CD14-positive monocyte (primary cell): ENCODE measurements at places on chromosomes 16 and 17. TPM values are rescaled to one million over a fixed set of nuclear protein-coding genes. Genes with fewer than 3 reads are reported as not detected.

DNA sequence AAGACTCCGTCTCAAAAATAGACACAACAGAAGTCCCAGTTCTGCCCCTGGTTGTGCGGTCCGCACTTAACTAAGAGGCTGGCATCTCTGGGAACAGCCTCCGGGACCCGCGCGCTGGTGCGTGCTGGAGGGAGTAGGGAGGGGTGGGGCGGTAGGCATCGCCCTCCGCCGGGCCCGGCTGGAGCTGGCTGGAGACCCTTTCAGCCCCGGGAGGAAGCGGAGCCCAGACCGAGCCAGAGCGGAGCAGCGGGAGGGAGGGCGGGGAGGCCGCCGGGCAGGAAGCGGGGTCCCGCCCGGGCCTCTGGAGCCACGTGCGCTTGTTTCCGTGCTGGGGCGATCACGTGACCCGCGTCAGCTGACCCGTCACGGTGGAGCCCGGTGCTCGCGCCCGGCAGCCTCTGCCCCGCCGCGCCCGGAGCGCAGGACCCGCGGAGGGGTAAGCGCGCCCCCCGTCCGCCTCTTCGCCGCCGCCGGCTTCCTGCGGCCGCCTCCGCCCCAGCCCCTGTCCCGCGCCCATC is at the start of gene WDR81:
Gene WDR81 (plus strand): TSS at position 354 of the 518 bp plus-strand sequence. CDS start 256 bp downstream, outside the sequence.
- peak; percentile 84 for DNase-seq

DNA sequence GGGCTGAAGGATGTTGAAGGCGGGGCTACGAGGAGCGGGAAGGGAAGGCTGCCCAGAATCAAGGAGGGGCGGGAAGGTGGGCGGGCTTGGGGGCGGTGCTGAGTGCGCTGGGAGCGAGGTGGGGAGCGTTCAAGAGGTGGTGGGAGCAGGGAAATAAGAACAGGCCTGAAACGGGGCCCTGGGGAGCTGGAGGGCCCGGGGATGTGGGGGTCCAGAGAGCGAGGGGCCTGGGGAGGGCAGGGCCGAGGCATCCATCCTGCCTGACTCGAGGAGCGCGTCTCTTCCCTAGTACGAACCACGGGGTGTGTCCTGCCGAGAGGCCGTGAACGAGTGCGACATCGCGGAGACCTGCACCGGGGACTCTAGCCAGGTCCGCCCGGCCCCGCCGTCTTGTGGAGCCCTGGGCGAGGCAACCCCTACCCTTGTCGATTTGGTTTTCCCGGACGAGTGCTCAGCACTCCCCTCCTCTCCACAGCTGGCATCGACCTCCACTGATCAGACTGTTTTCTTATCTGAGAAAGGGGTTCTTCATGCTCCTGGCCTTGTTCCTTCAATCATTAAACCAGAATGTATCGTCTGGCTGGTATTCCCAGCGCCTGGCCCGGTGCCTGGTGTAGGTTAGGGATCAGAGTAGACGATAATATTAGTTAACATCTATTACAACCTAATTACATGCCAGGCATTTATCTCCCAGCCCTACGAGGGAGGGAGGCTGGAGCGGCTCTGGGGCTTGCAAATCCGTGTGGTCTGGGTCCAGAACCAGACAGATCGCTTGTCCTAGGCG is 17.2 kb downstream of the ADAM11 start:
- peak; percentile 5 for DNase-seq

DNA sequence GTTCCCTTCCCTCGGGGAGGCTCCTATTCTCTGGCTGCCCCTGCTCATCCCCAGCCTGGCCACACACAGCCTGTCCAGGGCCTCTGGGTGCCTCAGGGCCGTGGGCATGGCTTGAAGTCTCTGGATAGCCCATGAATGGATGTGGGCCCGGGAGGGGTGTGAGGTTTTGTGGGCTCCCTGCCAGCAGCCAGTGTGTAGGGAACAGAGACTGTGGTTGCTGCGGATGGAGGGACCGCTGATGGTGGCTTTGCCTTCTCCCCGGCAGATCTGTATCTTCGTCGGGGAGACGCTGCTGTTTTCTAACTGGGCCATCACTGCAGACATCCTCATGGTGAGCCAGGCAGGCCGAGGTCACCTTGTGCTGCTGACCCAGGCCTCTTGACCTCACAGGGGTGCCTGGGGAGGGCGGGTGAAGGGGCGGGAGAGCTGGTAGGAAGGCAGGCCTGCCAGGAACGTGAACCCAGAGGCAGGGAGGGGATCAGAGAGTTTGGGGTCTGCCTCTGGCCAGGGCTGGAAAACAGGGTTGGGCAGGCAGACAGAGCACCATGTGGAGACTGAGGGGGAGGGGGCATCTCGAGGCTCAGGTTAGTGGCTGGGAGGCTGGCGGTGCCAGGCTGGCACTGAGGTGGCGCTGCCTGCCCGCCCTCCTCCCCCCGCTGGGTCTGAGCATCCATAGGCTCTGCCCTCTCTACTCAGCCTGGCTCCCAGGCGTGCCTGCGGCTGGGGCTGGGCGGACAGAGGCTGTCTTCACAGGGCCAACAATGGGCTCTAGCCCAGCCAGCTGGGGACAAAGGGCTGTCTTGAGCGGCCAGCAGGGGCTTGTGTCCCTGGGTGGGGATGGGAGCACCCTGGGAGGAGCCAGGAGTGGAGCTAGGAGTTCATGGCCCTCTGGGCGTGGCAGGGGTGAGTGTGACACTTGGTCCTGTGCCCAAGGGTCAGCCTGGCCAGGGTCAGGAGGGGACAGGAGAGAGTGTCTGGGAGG is 21.4 kb downstream of the MYBBP1A start:
- DNase-seq = no peak

DNA sequence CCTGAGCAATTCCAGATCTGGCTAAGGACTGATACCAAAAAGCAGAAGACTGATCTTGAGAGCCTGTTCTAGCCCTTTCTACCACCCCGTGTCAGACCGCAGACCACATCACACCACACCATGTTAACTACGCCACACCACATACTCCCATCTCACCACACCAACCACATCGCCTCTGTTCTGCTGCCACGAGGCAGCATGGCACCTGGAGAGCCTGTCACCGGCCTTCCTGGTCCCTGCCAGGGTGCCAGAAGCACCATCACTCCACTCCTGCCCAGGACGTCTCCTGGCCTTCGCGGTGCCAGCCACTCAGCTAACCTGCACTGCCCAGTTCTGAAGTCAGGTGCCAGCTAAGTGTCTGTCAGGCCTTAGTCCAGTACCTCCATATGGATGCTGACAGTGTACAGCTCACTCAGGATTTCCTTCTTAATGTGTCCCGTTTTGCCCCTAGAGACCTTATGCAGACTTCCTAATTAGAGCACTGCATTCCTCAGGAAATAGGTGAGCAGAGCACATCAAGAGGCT is 37.2 kb upstream of the BCAR1 start:
- DNase-seq = no peak

DNA sequence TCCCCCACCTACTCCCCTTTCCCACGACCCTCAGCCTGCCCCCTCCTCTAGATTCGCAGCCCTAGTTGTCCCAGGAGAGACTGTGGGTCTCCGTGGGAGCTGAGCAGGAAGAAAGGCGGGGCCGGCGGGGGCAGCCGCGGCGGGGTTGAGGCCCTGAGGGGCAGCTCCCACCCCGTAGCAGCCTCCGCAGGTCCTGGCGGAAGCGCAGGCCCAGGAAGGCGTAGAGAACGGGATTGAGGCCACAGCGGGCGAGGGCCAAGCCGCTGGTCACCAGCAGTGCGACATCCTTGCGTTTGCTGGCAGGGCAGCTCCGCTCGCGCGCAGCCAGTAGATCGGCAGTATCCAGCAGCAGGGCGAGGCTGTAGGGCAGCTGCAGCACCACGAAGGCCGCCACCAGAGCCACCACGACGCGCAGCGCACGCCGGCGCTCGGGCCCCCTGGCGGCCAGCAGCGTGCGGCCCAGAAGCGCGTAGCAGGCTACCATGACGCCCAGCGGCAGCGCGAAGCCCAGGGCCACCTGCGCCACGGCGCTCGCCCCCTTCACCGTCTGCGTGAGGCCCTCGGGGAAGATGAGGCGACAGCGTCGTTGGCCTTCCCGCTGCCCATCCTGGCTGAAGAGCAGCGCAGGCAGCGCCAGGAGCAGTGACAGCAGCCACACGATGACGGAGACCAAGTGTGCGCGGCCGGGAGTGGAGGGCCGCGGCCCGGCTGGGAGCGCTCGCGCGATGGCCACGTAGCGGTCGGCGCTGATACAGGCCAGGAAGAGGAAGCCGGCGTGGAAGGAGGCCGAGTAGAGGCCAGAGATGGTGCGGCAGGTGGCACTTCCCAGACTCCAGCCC is 1.9 kb downstream of the CCR10 start:
- peak; percentile 74 for DNase-seq

GRCh38 chr16:87575027-87575804 is 27.1 kb upstream of the JPH3 start:
- DNase-seq = no peak

GRCh38 chr17:76992891-76993290 is 124.7 kb downstream of the MGAT5B start:
- DNase-seq = no peak

- peak; percentile 55 for DNase-seq
Observed at GRCh38 chr17:42759982-42760651, 910 bp upstream of the RAMP2 start.

GRCh38 chr17:70047619-70048419 is 27.2 kb upstream of the KCNJ16 start:
- DNase-seq = no peak

- no peak for DNase-seq
Observed at GRCh38 chr17:66918896-66919295, 45.6 kb upstream of the CACNG4 start.

DNA sequence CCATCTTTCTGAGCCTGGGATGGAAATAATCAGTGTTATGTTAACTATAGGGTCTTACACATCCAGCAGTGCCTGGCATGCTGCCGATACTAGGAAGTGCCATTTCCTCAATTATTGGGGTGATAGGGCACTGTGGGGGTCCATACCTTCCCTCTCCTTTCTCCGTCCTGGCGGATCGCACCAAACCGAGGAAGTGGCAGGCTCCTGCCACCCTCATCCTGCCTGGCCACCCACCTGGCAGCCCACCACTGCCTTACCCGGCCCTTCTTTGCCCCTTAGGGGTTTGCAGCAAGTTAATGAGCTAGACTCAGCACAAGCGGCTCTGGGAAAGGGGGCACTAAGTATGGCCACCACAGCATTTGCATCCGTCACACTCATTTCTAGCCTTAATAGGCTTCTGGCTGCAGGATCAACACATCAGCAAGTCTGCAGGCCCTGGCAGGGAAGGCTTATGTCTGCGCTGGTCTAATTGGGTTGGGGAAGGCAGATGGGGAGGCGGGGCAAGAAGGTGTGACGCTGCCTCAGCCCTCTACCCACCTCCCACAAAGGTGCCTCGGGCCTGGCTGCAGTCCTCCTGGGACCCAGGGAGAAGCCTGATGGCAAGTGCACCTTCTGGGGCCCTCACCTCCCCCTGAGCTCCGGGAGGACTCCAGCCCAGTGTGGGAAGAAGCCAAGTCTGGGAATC is 28.6 kb downstream of the DCAKD start:
- DNase-seq = no peak

DNA sequence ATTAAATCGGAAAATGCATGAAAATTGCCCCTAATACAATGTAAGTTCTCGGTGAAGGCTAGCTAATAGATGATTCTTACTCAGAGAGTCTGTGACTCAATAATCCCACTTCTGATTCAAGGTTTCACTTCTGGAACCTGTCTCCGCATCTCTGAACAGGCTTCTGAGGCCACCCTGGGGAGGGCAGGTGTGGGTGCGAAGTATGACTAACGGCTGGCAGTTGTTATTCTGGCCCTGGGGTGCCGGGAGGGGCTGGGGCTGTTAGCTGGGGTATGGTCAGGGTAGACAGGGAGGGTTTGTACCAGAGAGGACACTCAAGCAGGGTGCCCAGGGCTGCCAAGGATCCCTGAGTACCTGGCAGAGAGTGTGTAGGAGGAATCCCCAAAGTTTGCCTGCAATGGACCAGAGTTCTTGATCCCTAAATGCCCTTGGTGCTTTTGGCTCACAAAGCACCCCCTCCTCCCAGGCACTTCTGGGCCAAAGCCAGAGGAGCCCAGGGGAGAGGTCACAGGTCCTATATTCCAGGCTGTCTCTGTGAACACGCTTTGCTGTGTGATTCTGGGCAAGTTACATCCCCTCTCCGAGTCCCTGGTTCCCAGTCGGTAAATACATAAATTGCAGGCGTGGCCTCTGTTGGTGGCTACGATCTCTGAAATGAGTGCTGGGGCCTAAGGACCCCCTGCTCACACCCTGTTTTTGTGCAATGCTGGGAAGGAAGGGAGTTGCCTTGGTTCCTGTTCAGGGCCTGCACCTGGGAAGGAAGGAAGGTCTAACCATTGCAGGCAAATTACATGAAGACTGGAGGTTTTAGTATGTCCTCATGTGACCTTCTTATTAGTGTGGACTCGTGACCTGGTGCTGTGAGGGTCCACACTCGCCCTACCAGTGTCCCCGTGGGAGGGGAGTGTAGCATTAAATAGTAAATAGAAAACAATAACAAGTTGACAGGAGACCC is 49.9 kb upstream of the CPNE2 start:
- DNase-seq = peak; percentile 77

LITAF gene
- 118 TPM for polyA plus RNA-seq

IL21R gene
- polyA plus RNA-seq = 1.7 TPM

MT1A gene
- polyA plus RNA-seq = not detected

TBX4 gene
- polyA plus RNA-seq = not detected

AHSP gene
- not detected for polyA plus RNA-seq

C17orf67 gene
- 0.51 and 0.56 TPM in 2 replicates for polyA plus RNA-seq

TSNAXIP1 gene
- 0.23 and 0.52 TPM in 2 replicates for polyA plus RNA-seq

TRAF4 gene
- polyA plus RNA-seq = 17.2 and 38.0 TPM in 2 replicates

CTRB1 gene
- polyA plus RNA-seq = not detected in 2 replicates

SP6 gene
- 0.06 TPM for polyA plus RNA-seq
